NCI-H526 (cell line): ENCODE measurements at places on chromosomes 1 and 21.

DNA sequence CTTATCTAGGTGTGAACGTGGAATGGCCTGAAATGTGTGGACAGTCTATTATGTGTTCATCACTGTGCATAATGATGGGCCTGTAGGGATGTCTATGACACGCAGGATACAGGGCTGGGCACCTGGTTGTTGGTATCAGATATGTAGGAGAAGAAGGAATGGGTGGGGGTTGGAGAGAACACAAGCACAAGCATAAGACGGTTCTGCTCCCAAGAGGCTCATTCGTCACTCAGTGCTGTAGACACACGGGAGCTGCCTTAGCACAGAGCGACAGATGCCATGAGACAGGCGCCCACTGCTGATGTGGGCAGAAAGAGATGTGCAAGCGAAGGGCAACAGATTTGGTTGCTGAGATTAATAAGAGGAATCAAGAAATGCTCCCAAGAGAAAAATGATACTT lies 256.2 kb downstream of the DISC1 start:
- DNase-seq = no peak

- DNase-seq = no peak
Measured at GRCh38 chr1:231512147-231512698, 16.2 kb upstream of the TSNAX start.

- DNase-seq = no peak
Measured at GRCh38 chr1:22850281-22850680, 122.4 kb downstream of the LACTBL1 start.

GRCh38 chr1:226942392-226942791 lies 2.3 kb downstream of the COQ8A start:
- DNase-seq = no peak

- DNase-seq = no peak
Measured at GRCh38 chr1:220966881-220967611, 87.8 kb downstream of the HLX start.

GRCh38 chr1:96918406-96918805 lies 196.8 kb downstream of the PTBP2 start:
- DNase-seq = no peak

DNA sequence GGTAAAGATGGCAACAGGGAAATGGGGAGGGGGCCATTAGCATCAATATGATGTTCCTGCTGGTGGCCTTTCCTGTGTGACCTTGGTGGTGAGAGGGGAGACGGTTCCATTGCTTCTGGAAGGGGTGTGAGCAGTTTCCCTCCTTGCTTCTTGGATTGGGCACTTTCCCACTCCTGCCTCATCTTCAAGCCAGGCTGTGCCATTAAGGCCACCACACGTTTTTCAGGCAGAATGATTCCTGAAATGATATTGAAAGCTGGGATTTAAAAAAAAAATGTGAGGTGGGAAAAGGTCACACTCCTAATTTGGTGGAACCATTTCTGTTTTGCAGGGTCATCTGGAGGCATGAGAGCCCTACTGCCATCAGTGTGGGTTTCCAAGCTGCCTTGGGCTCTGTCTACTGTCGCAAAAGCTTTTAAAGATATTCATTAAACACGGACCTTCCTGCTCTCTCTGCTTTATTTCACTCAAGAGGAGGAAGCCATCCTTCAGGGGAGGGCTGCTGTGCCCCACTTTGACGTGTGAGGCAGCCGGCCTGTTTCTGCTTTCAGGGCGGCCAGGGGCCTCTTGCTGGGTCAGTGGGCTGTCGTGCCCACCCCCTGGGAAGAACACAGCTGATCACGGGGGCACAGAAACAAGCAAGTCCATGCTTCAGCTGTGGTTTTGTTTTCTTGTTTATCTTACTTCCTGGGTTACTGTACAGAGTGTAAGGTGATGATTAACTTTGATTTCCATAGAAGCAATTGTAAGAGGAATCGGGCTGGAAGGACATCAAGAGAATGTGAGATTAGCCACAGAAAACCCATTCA lies 8.0 kb downstream of the RIIAD1 start:
- no peak for DNase-seq
